ENCODE measurements at places on chromosomes 4 and X.

DNA sequence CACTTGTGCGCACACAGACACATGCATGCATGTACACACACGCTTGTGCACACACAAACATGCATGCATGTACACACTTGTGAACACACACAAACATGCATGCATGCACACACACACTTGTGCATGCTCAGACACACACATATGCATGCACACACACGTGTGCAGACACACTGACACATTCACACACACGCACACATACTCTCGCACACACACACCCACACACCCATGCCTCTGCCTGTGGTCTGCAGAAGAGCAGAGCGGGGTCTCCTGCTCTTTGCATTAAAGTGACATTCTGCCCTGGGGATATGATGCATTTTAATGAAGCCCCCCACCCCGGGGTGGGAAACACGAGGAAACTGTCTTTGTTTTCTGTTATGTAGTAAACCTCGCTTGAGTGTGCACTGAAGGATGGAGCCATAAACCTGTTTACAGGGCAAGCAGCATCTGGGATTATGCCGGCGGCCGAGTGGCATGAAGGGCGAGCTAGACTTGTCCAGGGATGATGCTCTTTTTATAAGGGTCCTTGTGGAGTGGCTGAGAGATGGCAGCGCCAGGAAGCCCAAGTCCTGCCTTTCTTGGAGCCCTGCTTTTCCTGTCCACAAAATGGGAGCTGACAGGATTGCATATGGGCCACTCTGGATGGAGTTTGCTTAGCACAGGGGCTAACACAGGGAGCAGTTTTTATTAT is 17.8 kb downstream of the PSAPL1 start:
- no peak for DNase-seq

GRCh38 chr4:39446842-39447573 is 11.7 kb downstream of the RPL9 start:
- peak; percentile 75 for DNase-seq

GRCh38 chrX:69457756-69458155 is 46.4 kb upstream of the NALF2 start:
- DNase-seq, result no peak

- DNase-seq, result no peak
Observed at GRCh38 chrX:40179283-40179682, 81.5 kb upstream of the BCOR start.

DNA sequence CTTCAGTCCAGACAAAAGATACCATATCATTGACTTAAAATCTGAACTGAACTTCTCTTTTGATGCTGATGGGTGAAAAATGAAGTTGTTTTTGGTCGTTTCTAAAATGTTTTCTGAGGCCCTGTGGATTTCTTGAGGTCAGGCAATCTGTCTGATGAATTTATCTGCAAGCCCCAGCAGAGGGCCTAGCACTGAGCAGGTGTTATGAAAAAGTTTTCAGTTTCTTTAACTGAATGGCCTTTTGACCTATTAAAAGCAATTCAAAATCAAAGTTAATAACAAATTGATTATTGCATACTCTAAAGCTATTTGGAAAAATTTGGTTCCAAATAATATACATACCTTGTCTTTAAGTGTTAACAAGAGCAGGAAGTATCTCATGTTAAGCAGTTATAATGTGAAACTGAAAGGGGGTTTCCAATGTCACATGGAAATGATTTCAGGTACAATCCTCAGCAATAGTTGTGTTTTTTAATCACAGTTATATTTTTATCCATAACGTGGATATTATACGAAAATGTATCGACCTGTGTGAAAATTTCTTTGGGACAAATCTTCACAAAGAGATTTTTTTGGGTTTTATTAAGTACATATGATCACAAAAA is 285.0 kb downstream of the SPANXN1 start:
- DNase-seq, result no peak

- DNase-seq, result no peak
Observed at GRCh38 chrX:103776546-103776945, at the start of gene PLP1. PLP1 (plus strand) TSS chrX:103776840; CDS start chrX:103776996, 156 bp downstream.

DNA sequence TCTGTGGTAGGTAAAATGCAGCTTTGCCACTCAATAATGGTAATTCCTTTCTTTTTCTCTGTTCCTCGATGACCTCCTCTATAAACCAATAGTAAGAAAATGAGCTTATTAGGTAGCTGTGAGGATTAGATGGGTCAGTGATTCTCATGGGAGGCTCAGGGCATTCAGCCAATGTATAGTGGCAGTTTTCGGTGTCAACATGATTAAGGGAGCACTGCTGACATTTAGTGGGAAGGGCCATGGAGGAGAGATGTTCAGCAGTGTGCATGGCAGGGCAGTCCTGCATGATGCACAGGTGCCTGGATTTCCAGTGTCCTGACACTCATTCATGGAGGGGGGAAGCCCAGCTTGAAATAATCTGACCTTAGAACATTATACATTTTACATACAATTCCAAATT is 232.8 kb downstream of the PDGFC start:
- no peak for DNase-seq

DNA sequence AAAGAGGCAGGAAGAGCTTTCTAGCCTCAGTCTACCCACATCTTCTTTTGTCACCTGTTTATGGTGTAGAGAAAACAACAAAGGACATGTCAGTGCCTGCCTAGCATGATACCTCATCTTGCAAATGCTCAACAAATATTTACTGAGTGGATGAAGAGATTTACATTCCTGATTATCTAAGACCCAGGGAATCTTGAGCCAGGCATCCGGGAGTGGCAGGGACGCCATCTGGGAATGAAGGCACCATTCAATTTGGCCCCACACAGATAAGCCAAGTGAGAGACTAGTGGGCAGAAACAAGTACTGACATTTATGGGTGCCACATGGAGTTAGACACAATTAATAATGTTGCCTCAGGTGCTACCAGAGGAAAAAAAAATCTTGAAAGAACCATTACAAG is 36.8 kb upstream of the CASK start:
- DNase-seq, result no peak

- DNase-seq, result no peak
Observed at GRCh38 chr4:16199093-16199492, 27.2 kb downstream of the TAPT1 start.

DNA sequence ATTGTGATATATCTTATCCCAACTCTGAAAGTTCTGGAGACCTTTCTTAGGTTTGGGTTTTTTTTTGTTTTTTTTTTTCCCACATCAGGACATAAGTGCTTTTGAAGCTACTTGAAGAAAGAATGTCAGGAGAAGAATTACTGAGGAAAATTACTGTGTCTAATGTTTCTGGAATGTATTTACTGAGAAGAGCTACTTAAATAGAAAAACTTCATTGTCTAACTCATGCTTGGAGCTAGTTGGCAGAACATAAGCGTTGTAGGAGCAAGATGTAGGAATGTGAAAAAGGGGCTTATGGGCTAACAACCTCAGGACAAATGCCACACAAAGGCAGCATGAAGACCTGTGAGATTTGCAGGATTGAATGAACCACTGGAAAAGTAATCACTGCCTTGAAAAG is 166.6 kb upstream of the GLRA2 start:
- no peak for DNase-seq

GRCh38 chr4:2462218-2462991 is 6.5 kb upstream of the RNF4 start:
- DNase-seq, result peak; percentile 68

Measured in activated CD8-positive, alpha-beta T cell treated with anti-CD3 and anti-CD28 coated beads for 36 hours (primary cell).